Foreskin melanocyte (primary cell): ENCODE measurements at places on chromosomes 11 and 22.

- DNase-seq, result no peak
Observed at GRCh38 chr11:43952401-43953342, 10.2 kb downstream of the C11orf96 start.

DNA sequence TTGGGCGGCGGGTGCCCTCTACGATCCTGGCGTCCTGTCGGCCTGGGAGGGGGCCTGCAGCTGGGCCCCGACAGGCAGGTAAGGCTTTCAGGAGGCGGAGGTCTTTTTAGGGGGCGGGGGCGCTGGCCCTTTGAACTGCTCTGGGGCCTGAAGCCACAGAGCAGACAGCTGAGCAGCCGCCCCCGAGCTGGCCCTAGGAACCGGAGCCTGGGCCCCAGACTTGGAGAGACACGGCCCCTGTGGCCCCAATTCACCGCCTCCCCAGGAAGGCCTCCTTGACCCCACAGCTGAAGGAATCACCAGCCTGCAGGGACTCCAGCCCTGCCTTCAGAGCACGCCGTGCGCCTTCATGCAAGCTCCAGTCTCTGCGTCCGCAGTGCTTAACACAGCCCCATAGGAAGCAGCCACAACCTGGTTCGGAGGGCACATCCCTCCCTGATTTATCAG, 618 bp upstream of the CERK start:
- DNase-seq, result no peak

- DNase-seq, result no peak
Observed at GRCh38 chr11:93196816-93197379, 893 bp downstream of the SLC36A4 start.

DNA sequence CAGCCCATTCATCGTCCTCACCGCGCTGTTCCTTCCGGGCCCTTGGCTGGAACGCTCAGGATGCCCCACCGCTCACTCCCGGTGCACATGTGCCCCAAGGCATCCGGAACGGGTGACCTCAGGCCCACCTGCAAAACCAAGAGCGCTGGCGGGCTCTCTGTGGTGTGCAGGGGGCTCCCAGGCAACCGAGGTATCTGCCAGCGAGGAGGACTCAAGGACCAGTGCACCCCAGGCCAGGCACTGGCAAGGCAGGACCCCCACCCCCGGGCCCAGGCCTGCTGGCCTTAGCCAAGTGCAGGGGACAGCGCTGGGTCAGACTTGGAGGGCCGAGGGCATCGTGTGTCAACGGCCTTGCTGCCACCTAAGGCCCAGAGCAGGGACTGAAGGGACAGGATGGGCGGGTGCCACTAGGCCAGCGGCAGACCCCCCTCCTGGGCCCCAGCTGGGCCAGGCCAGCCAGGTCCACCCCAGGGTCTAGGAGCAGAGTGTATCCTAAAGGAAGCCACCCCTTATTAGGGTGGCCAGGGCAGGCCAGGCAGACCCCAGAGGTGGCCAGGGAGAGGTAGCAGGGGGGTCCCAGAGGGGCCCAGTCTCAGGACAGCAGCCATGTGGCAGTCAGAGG, 8.5 kb downstream of the TNNT3 start:
- DNase-seq, result no peak

GRCh38 chr22:43852573-43853327, 9.6 kb downstream of the SULT4A1 start:
- DNase-seq, result no peak

DNA sequence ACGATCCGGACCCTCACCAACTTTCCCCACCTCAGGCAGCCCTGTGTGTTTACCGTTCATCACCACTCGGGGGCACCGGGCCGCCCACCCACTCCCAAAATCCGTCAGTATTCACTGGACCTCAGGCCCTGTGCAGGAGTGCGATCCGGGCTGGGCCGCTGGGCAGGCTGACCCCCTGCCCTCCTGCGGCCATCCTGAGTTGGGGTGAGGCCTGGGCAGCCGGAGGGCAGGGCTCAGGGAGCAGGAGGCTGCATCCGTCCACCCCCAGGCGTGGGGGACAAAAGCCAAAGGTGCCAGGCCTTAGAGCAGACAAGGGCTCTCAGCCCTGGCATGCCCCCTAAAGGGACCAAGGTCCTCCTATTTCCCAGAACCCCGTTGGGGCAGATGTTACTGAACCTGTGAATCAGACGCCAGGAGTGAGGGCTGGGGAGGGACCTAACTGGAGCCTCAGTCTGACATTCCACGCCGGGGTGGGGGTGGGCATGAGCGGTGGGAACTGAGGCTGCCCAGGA, 16.8 kb upstream of the TMEM191C start:
- no peak for DNase-seq

GRCh38 chr22:23193196-23193827, 13.0 kb downstream of the BCR start:
- no peak for DNase-seq

DNA sequence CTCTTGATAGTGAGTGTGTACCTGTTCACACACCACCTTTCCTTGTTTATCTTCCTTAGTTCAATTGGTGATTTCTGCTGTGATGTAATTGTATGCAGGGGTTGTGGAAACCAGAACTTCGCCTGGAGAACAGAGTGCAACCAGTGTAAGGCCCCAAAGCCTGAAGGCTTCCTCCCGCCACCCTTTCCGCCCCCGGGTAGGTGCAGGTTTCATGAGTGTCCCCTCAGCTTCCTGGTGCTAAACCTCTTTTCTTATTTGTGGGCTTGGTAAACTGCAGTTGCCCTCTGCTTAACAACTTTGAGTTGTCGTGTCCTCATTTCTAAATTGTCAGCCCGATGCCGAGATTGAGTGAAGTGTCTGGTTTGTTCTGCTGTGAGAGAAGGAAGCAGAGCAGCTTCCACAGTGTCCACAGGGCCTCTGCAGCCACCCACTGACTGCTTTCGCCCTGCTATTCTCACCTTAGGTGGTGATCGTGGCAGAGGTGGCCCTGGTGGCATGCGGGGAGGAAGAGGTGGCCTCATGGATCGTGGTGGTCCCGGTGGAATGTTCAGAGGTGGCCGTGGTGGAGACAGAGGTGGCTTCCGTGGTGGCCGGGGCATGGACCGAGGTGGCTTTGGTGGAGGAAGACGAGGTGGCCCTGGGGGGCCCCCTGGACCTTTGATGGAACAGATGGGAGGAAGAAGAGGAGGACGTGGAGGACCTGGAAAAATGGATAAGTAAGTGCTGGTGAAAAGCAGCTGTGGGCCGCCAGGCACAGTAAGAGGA, 7.1 kb upstream of the GAS2L1 start:
- DNase-seq, result no peak

DNA sequence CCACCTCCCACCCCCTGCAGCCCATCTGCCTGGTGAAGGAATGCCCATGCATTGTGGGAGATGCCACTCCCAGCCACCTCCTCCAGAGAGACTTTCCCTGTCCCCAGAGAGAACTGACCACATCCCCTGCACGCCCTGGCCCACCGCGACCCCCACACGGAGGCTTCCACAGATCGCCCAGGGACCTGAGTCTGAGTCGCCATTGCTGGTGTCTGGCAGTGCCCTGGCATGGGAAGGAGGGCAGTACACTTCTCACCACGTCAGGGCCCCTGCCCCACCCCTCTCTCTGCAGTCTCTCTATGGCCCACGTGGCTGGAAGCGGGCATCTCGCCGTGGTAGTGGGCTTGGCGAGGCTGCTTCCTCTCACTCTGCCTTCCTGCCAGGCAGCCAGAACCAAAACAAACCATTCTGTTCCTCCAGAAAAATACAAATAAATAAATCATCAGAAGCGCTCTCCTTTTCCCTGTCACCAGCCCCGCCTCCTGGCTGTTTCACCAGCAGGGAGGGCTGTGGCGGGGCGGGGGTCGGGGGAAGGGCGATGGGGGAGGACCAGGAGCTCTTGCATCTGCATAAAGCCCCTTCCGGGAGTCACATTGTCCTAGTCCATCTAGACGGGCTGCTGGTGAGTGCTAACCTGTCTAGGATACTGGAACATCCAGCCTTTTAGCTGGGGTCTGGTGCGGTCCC, 20.9 kb downstream of the SHISAL1 start:
- no peak for DNase-seq

DNA sequence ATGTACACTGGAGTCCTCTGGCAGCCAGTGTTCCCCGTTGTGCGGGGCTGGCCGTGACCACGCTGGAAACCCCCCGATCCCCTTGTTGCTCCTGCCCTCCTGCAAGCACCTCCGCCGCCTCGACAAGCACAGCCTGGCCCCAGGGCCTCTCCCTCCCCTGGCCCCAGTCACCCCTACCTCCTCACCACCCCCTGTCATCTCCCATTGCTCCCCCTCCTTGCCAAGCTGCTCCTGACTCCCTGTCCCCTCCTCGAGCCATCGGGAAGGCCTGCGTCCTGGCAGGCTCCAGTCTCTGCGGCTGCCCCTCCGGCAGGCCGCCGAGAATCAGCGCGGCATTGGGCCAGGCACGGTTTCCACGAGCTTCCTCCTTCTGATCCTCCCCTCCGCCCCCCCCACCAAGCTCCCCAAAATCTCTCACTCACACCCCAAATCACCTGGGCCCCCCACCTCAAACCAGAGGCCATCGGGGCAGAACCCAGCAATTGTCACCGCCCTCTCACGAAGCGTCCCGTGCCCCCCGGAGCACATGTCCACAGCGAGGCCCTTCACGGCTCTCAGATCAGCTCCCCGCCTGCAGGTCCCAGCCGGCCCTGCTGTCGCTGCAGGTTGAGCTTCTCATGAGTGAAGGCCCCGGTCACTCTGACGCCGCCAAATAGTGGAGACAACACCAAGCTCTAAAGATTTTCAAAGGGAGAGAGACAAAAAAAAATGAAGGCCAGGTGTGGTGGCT, 5.7 kb upstream of the LSP1 start:
- no peak for DNase-seq

GRCh38 chr11:62105667-62106191, 18.1 kb upstream of the INCENP start:
- DNase-seq, result peak; percentile 56

GRCh38 chr22:40509401-40510134, 127.0 kb downstream of the MRTFA start:
- DNase-seq, result peak; percentile 44

- no peak for DNase-seq
Observed at GRCh38 chr11:74980634-74981033, 8.1 kb upstream of the NEU3 start.

- no peak for DNase-seq
Observed at GRCh38 chr11:120898568-120898967, 125.3 kb upstream of the TBCEL start.

GRCh38 chr11:17516551-17517150, 27.6 kb downstream of the USH1C start:
- DNase-seq, result no peak

DNA sequence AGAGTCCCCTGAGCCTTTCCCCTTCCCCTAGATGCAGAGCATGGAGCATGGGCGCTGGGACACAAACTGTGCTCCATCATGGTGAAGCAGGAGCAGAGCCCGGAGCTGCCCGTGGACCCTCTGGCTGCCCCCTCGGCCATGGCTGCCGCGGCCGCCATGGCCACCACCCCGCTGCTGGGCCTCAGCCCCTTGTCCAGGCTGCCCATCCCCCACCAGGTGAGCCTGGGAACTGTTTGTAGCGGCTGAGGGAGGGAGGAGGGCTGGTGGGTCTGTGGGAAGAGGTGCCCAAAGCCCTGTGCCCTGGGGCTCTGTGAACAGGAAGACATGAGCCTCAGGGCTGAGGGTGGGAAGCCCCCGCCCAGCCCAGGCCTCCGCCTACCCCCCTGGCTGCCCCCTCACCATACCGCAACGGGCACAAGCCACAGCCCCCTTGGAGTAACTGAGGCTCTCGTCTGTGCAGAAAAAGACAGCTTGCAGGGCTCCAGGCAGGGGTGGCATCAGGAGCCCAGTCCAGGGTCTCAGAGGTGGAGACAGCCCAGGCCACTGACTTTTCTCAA, 30.4 kb downstream of the CREB3L1 start:
- no peak for DNase-seq

- no peak for DNase-seq
Observed at GRCh38 chr11:118916842-118917388, 8.8 kb downstream of the BCL9L start.

DNA sequence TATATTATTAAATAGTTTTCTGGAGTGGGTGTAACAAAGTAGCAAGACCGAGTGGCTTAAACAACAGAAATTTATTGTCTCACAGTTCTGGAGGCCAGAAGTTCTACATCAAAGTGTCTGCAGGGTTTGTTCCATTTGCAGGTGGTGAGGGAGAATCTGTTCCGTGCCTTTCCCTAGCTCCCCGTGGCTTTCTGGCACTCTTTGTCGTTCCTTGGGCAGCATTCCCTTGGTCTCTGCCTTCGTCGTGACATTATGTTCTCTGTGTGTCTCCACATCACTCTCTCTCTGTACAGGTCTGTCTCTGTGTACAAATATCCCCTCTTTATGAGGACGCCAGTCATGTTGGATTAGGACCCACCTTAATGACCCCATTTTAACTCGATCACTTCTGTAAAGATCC, 38.2 kb downstream of the LDLRAD3 start:
- no peak for DNase-seq

DNA sequence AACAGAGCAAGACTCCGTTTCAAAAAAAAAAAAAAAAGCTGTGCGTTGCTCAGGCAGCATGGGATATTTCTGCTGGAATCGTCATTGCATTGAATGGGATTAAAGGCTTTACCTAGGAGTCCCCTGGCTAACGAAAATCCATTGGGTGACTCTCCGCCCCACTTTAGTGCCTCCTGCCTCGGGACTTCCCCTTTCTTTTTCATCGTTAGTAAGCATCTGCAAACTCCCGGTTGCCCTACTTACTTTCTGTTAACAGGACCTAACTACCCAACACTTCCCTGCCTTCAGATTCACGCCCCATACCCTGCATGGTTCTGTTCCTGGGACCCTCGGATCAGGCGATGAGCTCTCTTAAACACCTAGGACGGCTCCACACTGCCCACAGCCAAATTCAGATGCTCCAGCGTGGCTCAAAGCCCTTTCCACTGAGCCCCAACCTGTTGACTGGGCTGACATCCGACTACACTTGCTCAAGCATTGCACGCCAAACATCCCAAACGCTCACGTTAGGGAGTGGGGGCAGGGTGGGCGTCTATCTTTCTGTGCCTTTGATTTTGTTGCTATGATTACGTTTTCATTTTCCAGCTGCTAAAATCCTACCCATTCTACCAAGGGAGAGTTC, 143.8 kb downstream of the ST3GAL4 start:
- no peak for DNase-seq

- DNase-seq, result no peak
Observed at GRCh38 chr11:37727371-37727770, 1129.3 kb upstream of the RAG2 start.

DNA sequence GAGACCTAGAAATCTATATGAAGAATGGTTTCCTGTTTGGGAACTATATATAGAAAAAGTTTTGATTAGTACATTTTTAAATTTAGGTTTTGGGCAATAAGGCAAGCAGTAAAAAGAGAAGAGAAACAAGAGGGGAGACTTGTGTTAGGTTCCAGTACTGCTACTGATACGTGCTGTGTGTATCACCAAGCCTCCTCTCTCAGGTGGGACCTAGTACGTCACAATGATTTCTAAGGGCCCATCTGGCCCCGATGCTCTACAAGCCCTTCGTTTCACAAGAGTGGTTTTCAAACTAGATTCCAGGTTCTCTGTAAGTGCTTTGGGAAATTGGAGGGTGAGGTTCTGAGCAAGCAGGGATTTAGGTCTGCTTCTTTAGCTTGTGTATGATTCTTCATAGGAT, 39.2 kb downstream of the USP35 start:
- no peak for DNase-seq
